Breast epithelium (tissue), 4 donors: ENCODE measurements at places on chromosomes 2 and 18.

DNA sequence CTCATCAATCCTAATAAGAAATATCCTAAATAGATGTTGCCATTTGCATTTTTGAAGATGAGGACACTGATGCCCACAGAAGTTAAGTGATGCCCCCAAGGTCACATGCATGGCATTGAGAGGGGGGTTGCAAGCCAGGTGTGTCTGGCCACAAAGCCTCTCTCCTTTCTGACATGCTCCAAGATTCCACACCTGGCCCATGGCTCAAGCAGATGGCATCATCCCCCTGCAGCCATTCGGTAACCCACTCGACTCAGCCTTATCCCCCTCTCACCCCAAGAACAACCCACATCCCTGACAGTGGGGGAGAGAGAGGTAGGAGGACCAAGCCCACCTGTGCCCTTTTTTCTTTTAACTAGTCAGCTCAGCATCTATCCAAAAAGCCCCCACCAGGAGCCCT lies 16.5 kb upstream of the TEX51 start:
- H3K4me1 ChIP-seq, result no peaks in the 10 kb centered on the region
- no peak overlapping the region for H3K27ac ChIP-seq
- H3K27me3 ChIP-seq, result no peaks in the 10 kb centered on the region
- no peaks in the 10 kb centered on the region for H3K36me3 ChIP-seq
- H3K4me3 ChIP-seq, result no peak overlapping the region
- no peak for DNase-seq

GRCh38 chr2:14872779-14873325 lies 240.3 kb downstream of the LRATD1 start:
- H3K4me3 ChIP-seq, result no peak overlapping the region
- no peaks in the 10 kb centered on the region for H3K36me3 ChIP-seq
- H3K27me3 ChIP-seq, result no peaks in the 10 kb centered on the region
- no peak overlapping the region for H3K27ac ChIP-seq
- no peak for DNase-seq
- H3K4me1 ChIP-seq, result no peaks in the 10 kb centered on the region

DNA sequence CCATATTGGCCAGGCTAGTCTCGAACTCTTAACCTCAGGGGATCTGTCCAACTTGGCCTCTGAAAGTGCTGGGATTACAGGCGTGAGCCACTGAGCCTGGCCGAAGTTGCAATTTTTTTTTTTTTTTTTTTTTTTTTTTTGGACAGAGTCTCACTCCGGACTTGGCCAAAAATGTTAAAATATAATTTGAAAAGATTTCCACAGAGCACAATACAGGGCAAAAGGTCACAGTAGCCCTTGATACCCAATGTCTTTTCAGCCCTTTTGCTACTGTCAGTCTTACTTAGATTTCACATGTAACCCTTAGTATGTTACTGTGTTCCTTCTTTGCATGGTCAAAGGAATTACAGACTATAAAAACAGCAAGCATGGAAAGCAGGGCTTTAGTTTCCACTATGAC lies 42.6 kb upstream of the MAPRE2 start:
- no peaks in the 10 kb centered on the region for H3K27me3 ChIP-seq
- no peaks in the 10 kb centered on the region for H3K4me1 ChIP-seq
- no peak overlapping the region for H3K27ac ChIP-seq
- DNase-seq, result no peak
- no peak overlapping the region for H3K4me3 ChIP-seq

DNA sequence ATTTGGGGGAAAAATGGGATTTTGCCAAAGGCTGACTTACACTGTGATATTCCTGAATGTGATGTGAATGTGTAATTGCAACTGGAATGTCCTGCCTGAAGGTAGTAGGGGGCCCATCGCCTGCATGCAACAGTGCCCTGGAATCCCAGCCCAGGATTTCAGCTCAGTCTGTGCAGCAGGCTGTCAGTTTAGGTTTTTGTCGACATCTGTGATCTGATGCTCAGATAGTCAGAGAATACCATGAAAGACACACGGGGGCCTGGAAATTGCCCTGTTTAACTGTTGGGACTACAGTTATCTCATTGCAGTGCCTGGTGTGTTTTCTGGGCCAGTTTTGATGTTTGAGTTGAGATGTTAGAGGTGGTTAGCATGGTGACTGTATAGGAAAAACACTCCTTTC lies 84.5 kb upstream of the HK2 start:
- no peaks in the 10 kb centered on the region for H3K4me1 ChIP-seq
- H3K27me3 ChIP-seq, result no peaks in the 10 kb centered on the region
- H3K27ac ChIP-seq, result no peak overlapping the region
- no peaks in the 10 kb centered on the region for H3K36me3 ChIP-seq
- no peak for DNase-seq
- H3K4me3 ChIP-seq, result no peak overlapping the region

DNA sequence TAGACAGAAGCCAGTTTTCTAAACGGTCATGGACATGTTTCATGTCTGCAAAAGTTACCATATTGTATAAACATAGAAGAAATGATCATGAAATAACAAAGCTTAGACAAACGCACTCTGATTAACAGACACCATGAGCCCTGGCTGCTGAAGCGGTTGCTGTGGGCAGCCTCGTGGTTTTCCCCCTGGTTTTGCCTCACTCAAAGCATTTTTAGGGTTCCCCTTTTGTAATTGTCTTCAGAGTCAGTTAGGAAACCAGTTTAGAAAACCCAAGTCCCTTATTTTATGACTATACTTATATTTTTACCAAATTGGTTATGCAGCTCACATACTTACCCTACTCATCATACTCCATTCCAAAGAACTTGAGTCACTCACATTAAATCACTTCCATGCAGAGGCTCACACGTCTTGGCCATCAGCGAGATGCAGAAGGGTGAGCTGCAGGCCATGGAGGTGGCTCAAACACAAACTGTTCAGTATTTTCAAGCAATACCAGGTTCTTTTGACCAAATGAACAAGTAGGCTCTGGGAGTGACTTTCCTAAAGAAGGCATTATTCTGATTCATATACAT lies 105.6 kb upstream of the SALL3 start:
- no peaks in the 10 kb centered on the region for H3K27me3 ChIP-seq
- no peak overlapping the region for H3K27ac ChIP-seq
- no peaks in the 10 kb centered on the region for H3K36me3 ChIP-seq
- no peaks in the 10 kb centered on the region for H3K4me1 ChIP-seq

DNA sequence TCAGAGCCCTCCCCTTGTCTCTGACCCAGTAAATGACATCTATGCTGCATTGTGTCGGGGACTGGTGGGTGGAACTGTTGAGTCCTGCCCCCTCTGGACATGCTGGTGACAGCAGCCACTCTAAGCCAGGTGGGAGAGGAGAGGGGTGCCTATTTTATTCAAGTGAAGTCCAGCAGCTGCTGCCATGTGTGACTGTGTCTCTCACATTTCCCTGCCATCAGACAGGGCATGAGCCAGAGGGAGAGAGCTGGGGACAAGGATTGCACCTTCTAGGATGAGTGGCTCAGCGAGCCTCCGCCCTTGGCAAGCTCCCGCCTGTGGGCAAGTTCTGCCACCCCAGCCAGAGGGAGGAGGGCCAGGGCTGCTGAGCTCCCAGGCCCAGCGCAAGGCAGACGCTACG lies 13.7 kb downstream of the NGEF start:
- no peaks in the 10 kb centered on the region for H3K27me3 ChIP-seq
- H3K27ac ChIP-seq, result no peak overlapping the region
- DNase-seq, result no peak
- H3K36me3 ChIP-seq, result no peaks in the 10 kb centered on the region

DNA sequence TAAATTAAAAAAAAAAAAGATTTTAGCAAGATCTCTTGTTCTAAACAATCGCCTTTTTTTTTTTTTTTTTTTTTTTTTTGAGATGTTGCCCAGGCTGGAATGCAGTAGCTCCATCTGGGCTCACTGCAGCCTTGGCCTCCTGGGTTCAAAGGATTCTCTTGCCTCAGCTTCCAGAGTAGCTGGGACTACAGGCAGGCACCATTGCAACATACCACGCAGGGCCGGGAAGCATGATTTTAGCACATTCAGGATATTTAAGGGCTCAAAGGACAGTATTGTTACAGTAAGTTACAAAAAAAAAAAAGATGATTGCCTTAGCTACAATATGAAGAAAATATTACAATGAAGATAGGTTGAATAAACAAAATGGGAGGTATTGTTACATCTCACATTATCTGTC lies 29.5 kb upstream of the SAP130 start:
- no peak overlapping the region for H3K27ac ChIP-seq
- no peaks in the 10 kb centered on the region for H3K36me3 ChIP-seq

GRCh38 chr2:164456619-164457018 lies 164.7 kb downstream of the GRB14 start:
- H3K36me3 ChIP-seq, result no peaks in the 10 kb centered on the region
- no peak overlapping the region for H3K27ac ChIP-seq
- H3K27me3 ChIP-seq, result no peaks in the 10 kb centered on the region
- H3K4me3 ChIP-seq, result no peak overlapping the region
- H3K4me1 ChIP-seq, result no peaks in the 10 kb centered on the region
- no peak for DNase-seq

DNA sequence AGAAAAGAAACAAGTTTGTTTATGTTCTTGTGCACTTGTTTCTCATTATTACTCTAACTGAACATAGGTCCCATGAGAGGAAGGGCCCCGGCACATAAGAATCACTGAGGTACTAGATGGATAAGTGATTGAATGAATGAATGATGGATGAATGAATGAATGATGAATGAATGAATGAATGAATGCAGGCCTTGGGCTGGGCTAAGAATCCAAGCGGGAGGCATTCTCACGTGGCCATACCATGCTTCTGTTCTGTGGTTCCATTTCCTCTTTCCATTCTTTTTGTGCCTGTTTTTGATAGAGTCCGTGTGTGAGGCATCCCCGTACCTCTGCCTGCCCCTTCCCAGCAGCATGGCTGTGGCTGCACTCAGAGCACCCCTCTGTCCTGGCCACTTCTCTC lies 94.8 kb downstream of the SH3BP4 start:
- H3K4me1 ChIP-seq, result no peaks in the 10 kb centered on the region
- H3K27ac ChIP-seq, result no peak overlapping the region
- peaks cover 9% of the 10 kb centered on the region for H3K36me3 ChIP-seq
- no peak for DNase-seq
- H3K4me3 ChIP-seq, result no peak overlapping the region
- no peaks in the 10 kb centered on the region for H3K27me3 ChIP-seq

DNA sequence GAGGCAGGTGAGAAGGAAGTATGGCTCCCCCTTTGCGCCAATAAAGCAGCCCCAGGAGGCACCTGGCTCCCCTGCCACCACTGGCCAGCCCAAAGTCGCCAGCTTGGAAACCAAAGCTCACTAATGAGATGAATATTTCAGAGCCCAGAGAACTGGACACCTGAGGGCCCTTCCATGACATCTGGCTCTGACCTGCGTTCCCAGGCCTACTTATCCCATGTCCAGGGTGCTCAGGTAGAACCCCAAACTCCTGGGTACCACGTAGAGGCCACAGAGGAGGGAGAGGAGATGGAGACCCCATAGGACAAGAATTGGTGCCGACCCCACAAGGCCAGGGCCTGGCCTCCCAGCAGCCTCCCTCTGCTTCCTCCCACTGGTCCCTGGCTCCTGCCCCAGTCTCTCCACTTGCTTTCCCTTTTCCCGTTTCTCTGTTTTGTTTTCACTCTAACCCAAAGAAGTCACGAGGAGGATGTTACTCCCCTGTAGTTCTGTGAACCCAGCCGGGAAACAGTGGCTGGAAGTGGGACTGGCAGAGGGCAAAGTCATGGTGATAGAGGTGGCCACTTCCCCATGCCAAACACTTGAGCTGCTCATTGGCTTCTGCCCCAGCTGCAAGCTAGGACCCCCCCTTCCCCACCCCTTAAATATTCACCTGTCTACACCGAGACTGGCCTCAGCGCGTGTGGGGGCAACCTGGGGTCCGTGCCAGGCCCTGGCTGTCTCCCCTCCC lies 820 bp downstream of the TMBIM1 start:
- H3K4me3 ChIP-seq, result peak overlapping the region; percentile 94
- no peaks in the 10 kb centered on the region for H3K36me3 ChIP-seq
- H3K4me1 ChIP-seq, result peaks cover 29% of the 10 kb centered on the region
- no peaks in the 10 kb centered on the region for H3K27me3 ChIP-seq

DNA sequence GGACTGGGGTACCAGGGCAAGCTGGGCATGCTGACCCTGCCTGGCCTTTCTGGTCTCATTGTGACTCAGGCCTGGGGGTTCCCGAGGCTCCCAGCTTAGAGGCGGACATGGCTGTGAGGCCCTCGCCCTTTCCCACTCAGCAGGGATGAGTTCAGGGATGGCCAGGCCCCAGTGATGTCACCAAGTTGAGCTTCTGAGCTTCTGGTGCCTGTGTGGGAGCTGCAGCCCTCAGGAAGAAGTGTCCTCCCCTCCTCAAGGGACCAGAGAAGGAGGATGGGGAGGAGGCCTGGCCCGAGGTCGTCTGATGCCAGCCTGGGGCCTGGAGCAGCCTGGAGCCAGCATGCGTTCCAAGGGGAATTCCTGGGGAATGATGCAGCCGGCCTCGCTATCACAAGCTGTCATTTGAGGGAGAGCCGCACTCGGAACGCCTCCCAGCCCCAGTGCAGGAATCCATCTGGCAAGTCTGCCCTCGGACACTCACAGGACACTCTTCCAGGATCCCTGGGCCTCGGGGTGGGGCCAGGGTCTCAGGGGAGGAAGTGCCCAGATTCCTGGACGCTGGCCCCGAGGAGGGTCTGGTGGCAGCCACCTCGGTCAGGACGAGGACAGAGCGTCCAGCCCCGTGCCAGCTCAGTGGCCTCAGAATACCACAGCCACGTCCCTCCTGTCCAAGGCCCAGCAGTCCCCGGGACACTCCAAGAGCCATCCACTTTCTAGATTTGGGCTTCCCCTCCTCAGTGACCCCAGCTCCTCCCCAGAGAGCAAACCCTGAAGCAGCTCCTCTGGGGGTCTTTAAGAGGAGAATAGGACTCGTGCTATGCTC lies 61.2 kb upstream of the GPC1 start:
- H3K4me1 ChIP-seq, result no peaks in the 10 kb centered on the region
- no peak overlapping the region for H3K4me3 ChIP-seq
- H3K36me3 ChIP-seq, result no peaks in the 10 kb centered on the region
- H3K27me3 ChIP-seq, result no peaks in the 10 kb centered on the region
- H3K27ac ChIP-seq, result no peak overlapping the region

DNA sequence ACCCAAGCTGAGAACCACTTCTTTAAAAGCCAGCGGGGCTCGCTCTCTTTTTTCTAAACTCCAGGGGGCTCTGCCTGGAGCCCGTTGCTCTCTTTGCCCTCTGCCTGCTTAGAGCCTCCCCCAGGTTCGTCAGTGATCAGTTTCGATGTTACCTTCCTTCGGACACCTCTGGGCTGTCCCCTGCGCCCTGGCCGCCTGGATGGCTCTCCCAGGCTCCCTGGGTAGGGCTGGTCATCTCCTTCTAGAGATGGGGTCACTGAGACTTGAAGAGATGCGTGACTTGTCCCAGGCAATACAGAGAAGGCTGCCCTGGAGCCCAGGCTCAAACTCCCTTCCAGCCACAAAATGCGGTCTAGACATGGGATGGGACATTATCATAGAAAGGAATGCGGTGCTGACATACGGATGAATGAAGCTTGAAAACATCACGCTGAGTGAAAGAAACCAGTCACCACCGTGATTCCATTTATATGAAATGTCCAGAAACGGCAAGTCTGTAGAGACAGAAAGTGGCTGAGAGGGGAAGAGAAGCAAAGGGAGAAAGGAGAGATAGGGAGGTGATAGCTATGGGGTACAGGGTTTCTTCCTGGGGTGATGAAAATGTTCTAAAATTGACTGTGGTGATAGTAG lies 14.6 kb downstream of the KCNF1 start:
- no peak overlapping the region for H3K27ac ChIP-seq
- H3K36me3 ChIP-seq, result no peaks in the 10 kb centered on the region
- no peaks in the 10 kb centered on the region for H3K27me3 ChIP-seq
- no peaks in the 10 kb centered on the region for H3K4me1 ChIP-seq
